ENCODE measurements at places on chromosomes 7 and 10. TPM values are rescaled to one million over a fixed set of nuclear protein-coding genes. Genes with fewer than 3 reads are reported as not detected.

DNA sequence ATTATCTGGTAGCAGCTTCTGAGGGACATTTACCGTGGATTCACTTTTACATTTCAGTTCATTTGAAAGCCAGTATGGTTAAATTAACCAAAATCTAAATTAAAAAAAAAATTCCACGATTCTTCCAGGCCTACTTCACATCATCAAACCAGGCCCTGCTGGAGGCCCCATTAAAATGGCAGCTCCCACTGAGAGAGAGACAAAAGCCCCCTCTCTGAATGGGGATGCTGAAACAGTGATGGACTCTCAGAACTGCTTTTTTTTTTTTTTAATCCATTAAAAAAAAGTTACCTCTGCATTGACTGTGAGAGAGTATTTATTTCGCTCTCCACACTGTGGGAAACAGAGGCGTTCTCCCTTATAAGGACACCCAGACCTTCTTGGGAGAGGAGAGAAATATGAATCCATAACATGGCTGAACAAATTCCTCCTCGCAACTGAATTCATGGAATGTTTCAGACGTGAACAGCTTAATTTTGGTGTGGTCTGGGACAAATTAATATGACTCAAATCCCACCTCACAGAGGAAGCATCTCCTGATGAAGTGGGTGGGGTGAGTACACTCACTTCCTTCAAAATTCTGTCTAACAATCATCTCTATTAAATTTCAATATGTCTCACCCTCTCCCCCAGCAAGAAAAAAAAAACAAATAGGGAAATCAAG, 73.5 kb downstream of the SAMD9 start:
- DNase-seq, result no peak

DNA sequence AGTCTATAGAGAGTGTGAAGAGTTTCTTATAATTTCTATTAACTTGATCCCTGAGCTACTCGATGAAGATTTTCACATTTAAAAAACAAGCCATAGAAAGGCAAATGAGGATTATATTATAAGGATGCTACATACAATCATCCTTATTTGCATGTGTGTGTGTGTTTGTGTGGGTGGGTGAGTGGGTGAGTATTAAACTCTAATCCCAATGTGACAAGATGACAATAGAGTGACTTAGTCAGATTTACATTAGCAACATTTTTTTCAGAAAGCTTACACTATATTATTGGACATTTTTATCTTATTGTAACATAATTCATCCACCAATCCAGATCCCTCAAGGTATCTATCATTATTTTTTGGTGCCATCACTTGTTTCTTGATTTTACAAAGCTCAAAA, 331.7 kb downstream of the SORCS1 start:
- DNase-seq, result no peak

GRCh38 chr7:33232632-33233145, 103.3 kb downstream of the BBS9 start:
- no peak for DNase-seq

DNA sequence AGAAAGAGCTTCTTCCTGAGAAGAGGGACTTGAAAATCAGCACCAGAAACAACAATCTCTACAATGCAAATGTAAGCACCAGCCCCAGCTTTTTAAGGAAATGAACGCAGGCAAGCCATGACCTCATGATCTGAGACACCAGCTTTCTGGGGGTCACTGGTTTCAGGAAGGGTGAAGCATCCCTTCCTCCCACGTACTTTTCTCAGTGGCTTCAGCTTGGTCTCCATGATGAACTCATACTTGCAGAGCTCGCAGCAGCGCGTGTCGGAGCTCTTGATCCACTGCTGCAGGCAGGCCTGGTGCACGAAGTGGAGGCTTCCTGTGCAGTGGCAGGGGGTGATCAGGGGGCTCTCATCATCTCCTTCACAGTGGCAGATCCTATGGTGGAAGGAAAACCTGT, 87.0 kb downstream of the ALOX5 start:
- DNase-seq, result no peak

DNA sequence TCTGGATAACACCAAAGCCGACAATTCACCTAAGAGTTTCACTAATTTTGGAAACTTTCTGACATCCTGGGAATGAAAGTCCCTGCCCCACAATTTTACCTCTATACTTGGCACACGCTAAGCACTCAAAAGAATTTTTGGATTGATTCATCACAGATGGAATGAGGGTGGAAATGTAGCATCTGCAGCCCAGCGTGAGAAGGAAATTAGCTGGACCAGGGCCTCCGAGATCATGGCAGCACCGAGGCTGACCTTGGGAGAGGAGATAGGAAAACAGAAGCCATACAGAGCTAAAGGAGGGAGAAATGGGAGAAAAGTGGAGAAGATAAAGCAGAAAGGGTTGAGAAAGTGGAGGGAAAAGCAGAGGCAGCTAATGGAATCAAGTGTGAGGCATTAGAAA, 606.6 kb upstream of the DPP6 start:
- no peak for DNase-seq

DNA sequence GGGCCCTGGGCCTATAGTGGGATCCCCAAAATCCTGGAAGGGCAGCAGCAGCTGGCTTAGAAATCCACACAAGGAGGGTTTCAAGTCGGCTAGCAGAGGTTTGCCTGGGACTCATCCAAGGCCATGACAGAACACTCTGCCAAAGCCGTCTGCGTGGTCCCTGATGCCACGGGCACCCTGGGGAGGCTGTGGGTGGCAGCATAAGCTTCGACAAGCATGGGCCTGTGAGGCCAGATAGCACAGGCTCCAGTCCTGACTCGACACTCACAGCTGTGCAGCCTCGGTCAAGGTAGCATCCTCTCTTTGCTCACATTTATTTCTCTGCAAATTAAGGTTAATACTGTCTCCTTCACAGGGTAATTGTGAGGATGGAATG, 138.3 kb downstream of the JCAD start:
- no peak for DNase-seq

DNA sequence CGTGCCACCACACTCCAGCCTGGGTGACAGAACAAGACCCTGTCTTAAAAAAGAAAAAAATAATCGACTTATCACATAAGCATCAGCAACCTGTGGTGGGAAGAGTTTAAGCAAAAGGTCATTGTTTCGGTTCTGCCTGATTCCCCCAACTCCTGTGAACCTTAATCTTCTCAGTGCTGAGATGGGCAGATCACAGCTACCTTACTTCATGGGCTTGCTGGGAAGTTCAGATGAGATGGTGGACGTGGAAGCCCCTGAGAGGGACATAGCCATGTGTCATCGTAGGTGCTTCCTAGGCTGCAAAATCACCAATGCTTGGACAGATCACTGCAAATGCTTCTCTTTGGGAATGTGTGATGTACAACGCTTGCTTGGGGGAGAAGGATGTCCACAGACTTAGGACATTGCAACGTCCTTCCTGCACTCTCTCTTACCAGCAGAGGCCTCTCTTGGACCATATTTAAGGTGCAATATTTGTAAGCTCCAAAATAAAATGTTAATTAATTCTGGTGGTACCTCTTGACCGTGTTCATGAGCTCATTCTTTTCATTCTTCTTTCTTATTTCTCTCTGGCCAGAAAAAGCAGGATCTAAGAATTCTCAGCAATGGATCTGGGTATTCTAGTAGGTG, 8.6 kb downstream of the GJD4 start:
- DNase-seq, result peak; percentile 6

DNA sequence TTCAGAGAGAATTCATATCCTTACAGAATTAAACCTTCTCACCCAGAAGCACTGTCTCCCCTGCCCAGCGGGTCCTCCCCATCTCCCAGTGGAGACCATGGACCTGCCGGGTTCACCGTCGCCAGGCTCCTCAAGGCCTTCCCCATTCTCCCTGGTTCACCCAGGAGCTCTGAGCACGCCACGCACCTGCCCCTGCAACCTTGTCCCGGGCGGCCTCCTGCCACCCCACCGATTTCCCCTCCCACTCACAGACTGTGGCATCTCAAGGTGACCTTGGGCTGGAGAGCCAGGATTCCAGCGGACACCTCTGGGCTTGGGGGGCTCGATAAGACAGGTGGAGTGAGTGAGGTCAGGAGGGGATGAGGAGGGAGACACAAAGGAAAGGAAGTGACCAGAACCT, 135.3 kb downstream of the PTPRN2 start:
- no peak for DNase-seq

DNA sequence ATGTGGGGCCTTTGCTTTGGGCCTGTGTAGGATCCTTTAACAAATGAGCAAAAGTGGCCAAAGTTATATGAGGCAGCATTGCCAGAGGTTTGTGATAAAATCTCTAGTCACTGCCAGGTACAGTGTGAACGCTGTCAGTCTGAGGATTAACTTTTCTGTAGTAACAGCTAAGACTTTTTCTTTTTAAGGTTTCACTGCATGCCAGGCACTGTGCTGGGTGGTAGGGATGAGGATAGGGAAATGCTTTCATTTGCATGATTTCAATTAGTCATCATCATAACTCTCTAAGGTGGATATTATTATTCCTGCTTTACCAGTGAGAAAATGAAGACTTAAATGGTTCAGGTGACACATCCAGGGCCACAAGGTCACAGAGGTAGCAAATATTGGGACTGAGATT, 79.7 kb upstream of the BMPER start:
- no peak for DNase-seq

GRCh38 chr10:28236591-28236990, 66.3 kb downstream of the MPP7 start:
- DNase-seq, result no peak

GRCh38 chr10:101782811-101783735, at the start of gene NPM3:
TSS of gene NPM3 (minus strand) at chr10:101783446. CDS start at chr10:101783390, 56 bp downstream.
- peak; percentile 74 for DNase-seq

DNA sequence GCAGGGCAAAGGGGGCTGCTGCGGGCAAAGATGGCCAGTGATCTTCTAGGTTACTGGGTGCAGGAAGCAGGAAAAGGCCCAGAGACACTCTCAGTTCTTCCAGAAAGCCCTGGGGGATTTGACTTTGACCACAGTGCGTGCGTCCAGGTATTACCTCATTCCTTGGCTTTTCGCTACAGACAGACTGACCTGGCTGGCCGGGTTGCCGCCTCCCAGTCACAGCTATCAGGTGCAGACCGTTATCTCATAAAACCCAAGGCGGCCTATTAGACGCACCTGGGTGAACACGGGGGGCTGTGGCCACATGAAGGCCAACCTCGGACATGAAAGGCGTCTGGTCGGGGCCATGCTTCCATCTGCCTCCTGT, 80.3 kb downstream of the FOXL3 start:
- no peak for DNase-seq

GRCh38 chr7:5349437-5350173, 66.9 kb downstream of the SLC29A4 start:
- DNase-seq, result no peak

- no peak for DNase-seq
Measured at GRCh38 chr7:6022707-6023106, 8.5 kb upstream of the ANKRD61 start.

Gene OR2A42
- not detected for total RNA-seq

Gene ZFAND4
- 8.2 TPM for total RNA-seq

Gene OR6V1
- not detected for total RNA-seq

Gene HEPACAM2
- not detected for total RNA-seq

Gene GRK5
- 9.9 TPM for total RNA-seq

Gene GRM8
- total RNA-seq, result 2.9 TPM

Gene GPR26
- total RNA-seq, result not detected

Gene ZNF488
- 0.53 TPM for total RNA-seq

Gene FAM25C
- not detected for total RNA-seq

Gene GPR146
- 3.4 TPM for total RNA-seq

Gene IQUB
- 0.08 TPM for total RNA-seq
